Anterior cingulate cortex (tissue), 58 donors: ENCODE measurements at places on chromosomes 2 and 18.

DNA sequence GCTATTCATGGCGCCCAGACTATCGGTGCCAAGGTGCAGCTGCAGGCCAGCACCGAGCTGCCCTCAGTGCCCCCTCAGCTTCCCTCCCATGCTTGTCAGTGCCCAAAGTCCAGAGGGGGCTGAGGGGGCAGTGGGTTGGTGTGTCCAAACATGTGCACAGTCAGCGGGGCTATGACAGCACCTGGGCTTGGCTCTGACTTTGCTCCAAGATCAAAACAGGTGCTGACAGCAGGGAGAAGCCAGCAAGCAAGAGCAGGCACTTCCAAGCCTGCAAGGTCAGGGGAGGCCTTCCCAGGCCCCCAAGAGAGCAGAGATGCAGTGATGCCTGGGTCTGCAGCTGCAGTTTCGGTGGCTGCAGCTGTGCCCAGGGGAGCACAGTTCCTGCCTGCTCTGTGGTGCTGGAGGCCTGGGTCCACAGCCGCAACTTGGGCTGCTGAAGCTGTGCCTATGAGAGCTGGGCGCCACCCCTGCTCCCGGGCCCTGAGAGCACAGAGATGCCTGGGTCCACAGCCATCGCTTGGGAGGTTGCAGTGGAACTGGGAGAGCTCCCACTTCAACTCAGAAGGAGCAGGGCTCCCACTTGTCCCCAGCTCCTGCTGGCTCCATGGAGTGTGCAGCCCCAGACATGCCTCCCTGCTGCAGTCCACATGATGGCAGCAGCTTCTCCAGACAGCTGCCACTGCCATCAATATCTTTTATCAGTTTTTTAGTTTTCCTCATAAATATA is 775.3 kb upstream of the POU3F3 start:
- no peak for DNase-seq

- DNase-seq, result no peak
Observed at GRCh38 chr18:57581301-57581934, 5.1 kb downstream of the FECH start.

- no peak for DNase-seq
Observed at GRCh38 chr2:206276169-206276942, 1.9 kb downstream of the ZDBF2 start.

- DNase-seq, result no peak
Observed at GRCh38 chr18:14976736-14977430, 228.9 kb downstream of the ANKRD30B start.

GRCh38 chr18:72013427-72013850 is 530.7 kb downstream of the CBLN2 start:
- no peak for DNase-seq

- no peak for DNase-seq
Observed at GRCh38 chr2:68878753-68879152, 7.6 kb upstream of the BMP10 start.

DNA sequence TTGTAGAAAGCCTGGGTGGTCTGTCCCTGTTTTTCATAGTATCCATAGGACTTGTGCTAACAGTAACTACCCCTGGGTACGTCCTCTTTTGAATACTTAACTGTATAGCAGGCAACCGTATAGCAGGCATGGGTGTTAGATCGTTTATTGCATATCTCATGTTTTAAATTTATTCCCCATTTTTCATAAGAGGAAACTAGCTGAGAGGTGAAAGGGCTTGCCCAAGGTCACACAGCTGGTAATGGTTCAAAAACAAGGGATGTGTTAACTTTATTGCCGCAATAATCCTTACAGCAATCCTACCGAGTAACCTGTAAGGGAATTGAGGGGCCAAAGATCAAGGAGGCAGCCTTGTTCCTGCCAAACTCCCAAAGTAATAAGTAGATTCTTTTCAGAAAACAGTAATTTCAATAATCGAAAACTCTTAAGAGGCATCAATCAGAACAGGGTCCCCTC is 990 bp upstream of the MGAT4A start:
- no peak for DNase-seq

DNA sequence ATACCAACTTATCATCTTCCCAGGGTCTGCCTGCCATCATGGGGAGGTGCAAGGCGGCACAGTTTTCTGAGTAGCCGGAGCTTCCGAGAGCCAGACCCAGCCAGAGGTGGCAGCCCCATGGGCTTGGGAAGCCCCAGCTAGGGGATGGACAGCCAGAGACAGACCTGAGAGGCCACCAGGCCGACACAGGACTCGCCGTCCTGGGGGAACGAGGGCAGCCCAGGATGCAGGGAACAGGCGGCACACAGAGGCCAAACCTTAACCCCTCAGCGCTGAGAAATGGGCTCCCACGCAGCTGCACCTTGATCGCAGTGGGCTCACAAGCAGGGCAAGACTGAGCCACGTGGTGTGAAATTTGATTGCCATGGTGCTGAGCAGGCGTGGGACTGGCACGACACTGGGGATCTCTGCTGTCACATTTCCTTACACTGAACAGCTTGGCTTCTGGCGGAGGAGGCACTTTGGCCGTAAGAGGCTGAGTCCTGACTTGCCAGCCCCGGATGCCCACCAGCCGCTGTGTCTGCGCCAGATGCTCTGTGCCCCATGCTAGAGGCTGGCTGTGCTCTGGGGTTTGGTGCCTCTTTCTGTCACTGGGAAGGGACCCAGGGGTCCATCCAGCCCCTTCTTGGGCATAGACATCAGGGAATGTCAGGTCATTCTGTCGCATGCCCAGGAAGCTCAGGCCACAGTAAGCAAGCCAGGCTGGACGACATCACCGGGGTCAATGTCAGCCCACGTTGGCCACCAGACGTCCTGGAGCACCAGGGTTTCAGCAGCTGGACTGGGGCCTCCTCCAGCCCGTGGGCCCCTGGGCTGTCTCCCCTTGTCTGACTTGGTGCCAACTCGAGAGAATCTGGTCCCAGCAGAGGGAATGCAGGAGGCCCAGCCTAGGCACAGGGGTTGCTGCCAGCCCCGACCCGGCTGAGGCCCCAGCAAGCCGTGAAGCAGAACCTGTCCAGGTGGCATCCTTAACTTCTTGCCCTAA is 312.1 kb upstream of the MYT1L start:
- DNase-seq, result no peak

- no peak for DNase-seq
Observed at GRCh38 chr18:30970196-30970816, 72.2 kb downstream of the DSC3 start.

GRCh38 chr2:149393614-149394013 is 63.2 kb downstream of the LYPD6 start:
- no peak for DNase-seq

DNA sequence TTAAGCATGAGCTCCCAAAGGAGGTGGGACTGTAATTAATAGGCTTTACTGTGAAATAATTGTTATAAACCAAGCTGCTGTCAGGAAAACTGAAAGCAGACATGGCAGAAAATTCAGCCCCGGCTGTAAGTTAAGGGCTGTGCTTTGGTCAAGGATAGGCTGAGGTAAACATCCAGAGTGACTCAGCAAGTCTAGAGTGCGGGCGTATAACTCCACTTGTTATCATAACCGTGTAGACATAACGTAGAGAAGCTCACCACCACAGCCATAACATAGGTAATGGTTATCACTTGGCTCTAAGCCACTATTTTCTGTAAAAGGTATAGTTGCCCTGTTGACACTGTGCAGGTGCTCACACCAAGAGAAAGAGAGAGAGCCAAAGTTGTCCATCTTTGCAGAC is 316.8 kb downstream of the DCDC2C start:
- DNase-seq, result no peak

DNA sequence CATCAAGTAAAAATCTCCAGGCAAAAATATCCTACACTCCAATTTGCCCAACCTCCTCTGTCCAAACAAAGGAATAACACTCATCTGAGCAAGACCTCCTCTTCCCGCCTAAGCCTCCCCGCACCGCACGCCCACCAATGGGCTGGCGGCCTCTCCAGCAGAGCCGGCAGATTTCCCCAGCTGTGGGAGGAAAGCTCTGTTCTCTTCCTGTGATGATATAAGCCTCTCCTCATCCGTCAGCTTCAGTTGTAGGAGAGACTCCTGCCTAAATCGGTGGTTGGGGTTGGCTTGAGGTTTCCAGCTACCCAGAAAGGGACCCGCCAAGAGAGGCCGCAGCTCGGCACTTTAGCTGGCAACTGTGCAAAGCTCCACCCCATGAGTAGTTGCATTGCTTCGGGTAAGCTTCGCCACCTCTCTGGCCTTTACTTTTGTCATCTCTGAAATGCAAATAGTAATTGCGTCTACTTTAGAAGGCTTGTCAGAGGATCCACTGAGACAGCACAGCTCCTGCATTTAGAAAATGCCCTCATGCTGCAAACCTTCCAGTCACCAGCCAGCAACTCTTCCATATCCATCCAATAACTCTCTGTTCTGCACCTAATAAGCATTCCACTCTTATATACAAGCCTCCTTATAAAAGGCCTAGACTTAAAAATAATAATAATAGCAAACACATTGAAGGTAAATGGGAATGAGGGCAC is 146.4 kb downstream of the MYT1L start:
- no peak for DNase-seq

DNA sequence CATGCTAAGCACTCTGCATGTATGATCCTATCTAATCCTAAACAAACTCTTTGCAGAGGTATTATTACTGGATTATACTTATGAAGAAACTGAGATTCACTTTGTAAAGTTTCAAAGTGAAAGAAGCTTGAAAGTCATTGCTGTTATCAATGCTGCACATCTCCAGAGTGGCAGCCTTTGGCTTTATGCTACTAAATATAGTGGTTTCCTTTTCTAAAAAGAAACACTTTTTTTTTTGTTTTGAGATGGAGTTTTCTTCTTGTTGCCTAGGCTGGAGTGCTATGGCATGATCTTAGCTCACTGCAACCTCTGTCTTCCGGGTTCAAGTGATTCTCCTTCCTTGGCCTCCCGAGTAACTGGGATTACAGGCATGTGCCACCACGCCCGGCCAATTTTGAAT is 114.9 kb upstream of the RAB27B start:
- DNase-seq, result no peak

DNA sequence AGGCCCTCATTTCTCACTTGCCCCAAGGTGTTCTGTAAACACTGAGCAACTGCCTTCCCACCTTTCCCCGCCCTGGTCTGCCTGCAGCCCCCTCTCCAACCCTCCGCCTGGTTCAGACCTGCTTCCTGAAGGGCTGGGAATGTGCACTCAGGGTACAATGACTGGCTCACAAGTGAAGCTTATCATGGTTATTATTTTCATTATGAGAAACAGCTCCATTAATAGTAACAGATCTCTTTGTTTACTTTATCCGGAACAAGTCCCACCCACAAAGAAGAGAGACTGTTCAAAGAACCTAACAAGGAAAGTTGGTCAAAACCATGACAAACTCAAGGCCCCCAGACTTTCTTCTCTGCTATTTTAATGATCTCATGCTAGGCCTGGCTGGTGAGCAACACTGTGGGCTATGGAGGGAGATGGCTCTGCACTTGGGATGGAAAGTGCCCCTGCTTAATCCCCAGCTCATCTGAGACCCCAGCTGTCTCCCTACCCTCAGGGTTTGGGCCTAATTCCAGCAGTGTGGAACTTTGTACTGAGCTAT is 36.7 kb downstream of the ARHGAP25 start:
- no peak for DNase-seq

DNA sequence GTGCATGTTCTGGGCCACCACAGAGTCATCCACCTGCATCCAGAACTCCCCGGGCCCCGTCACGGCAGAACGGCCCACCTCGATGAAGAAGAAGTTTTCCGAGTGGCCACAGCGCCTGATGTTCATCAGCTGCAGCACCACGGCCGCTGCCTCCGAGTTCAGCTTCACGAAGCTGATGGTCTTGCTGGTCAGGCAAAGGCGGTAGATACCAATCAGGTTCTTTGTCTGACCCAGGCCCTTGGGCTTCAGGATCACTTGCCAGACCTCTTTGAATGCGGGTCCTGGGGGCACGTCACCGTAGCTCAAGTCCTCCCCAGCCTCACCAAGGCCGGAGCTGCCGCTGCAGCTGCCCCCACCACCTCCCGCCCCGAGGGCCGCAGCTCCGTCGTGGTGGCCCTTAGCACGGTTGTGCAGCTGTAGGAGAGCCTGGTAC is 1.6 kb downstream of the IRS1 start:
- DNase-seq, result no peak

- no peak for DNase-seq
Observed at GRCh38 chr18:26763446-26764110, 101.9 kb downstream of the AQP4 start.

GRCh38 chr2:232028071-232028470 is 66.6 kb downstream of the DIS3L2 start:
- no peak for DNase-seq

DNA sequence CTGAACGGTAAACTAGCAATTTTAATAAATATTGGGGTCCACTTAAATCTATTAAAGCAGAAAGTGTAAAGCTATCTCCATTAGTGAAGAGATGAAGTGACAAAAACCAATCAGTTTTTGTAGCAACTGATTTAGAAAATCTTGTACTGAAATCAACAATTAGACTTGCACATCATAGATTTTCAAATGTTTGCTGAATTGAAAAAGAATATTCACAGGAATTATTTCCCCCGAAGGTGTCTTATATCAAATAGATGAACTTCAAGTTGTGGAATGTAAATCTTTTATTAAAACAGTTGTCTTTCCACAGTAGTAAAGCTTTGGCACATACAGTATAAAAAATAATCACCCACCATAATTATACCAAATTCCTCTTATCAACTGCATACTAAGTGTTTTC is 48.7 kb downstream of the ATIC start:
- no peak for DNase-seq
